Sciatic nerve (tissue), 2 donors: ENCODE measurements at places on chromosomes 2 and 18. TPM values are rescaled to one million over a fixed set of nuclear protein-coding genes. Genes with fewer than 3 reads are reported as not detected.

The TEX261 gene
- total RNA-seq, result 52.7 TPM

The ITGB6 gene
- total RNA-seq, result not detected

The CD207 gene
- 1.4 TPM for total RNA-seq

The REG1A gene
- 3.7 TPM for total RNA-seq

The ICOS gene
- total RNA-seq, result not detected

The LDLRAD4 gene
- 27.1 TPM for total RNA-seq

The SPP2 gene
- total RNA-seq, result not detected

The MRO gene
- 2.0 TPM for total RNA-seq

GRCh38 chr2:51111532-51111931 lies 79.6 kb upstream of the NRXN1 start:
- no peak for DNase-seq

- DNase-seq, result no peak
Observed at GRCh38 chr2:238851026-238851425, 3.1 kb downstream of the TWIST2 start.

DNA sequence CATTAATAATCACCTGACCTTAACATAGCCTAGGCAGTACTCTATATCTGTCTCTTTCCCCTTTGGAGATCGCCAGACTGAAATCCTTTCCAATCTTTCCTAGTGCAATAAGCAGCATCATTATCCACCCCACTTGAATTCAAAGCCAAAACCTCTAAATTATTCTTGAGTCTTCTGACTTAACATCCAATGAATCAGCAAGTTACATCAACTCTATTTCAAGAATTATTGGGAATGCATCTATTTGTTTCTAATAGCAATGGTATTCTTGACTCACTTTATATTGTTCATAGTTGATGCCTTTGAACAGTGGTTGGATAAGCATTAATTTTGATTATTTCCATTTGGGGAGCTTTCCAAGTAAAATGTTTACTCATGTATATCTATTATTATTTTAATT lies 144.8 kb downstream of the ZNF804A start:
- no peak for DNase-seq

GRCh38 chr2:217527590-217528202 lies 475.1 kb downstream of the TNS1 start:
- no peak for DNase-seq

- DNase-seq, result no peak
Observed at GRCh38 chr2:231110551-231110950, 14.3 kb downstream of the HTR2B start.

- no peak for DNase-seq
Observed at GRCh38 chr2:220673151-220673874, 898.8 kb downstream of the EPHA4 start.

DNA sequence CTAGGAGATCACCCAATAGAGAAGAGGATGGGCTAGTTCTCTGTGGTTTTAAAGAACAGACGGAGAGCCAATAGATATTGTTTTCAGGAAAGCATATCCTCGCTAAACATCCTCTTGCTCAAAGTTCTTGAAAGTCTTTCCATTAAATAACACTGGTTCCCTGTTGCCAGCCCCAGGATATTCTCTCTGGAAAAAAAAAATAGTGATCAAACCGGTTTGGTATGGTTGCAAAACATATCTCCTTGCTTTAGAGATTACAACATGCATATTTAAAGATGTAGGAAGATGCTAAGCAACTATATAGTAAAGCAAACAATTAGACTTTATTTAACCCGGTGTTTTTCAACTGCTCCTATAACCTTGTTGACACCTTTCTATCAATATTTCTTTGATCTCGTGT lies 211.4 kb downstream of the CMPK2 start:
- no peak for DNase-seq

DNA sequence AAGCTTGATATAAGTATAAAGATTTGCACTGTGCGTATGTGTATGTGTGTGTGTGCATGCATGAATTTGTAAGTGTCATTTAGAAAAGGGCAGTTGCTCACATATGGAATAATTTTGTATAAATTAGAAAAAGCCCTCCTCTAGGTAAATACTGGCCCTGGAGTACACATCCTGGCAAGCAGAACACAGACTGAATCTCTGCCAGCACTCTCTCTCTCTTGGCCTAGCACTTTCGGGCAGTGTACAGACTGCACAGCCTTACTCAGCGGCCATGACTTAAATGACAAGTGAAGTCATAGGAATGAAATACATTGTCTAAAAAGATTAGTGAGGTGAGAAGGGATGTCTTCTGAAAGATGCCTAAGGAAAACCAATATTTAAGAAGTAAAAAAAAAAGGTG lies 214.1 kb downstream of the RDH14 start:
- no peak for DNase-seq

DNA sequence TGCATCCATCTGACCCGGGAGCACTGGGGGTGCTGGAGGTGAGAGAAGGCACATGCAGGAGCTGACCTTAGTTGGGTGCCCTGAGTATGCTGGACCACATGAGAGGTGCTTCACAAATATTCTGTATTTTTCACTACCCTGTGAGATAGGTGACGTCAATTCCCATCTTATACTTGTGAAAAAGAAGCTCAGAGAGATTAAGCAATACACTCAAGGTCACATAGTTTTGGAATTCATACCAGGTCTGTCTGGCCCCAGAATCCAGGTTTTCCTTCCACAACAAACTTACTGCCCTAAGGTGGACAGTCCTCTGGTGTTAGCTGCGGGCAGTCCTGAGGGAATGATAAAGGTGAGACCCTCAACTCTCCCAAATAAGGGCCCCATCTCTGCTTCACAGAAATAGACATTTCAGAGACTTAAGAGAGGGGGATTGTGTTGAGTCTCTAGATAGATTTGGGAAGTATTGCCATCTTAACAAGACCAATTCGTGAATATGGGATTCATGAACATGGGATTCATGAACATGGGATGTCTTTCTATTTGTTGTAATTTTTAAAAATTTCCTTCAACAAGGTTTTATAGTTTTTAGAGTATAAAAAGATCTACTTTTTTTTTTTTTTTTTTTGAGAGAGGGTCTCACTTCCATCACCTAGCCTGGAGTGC lies 64.0 kb upstream of the SMAD7 start:
- no peak for DNase-seq

DNA sequence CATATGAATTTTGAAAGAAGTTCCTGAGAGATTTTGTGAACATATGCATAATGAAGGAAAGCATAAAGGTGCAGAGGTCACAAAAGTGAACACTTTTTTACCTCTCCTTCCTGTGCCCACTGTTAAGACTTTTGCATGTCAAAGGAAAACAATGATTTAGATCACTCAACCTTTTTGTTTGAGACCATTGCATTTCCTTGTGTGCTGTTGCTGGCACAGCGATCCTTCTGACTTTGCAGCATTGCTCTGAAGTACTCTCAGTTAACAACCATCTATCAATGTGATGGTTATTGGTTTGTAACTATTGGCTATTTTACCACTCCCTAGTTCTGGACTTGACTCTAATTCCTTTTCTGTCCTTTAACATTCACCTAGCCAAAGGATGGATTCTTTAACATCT lies 61.7 kb upstream of the TFPI start:
- DNase-seq, result no peak

- peak; percentile 97 for DNase-seq
Observed at GRCh38 chr2:15730545-15731212, 139.0 kb downstream of the DDX1 start.

DNA sequence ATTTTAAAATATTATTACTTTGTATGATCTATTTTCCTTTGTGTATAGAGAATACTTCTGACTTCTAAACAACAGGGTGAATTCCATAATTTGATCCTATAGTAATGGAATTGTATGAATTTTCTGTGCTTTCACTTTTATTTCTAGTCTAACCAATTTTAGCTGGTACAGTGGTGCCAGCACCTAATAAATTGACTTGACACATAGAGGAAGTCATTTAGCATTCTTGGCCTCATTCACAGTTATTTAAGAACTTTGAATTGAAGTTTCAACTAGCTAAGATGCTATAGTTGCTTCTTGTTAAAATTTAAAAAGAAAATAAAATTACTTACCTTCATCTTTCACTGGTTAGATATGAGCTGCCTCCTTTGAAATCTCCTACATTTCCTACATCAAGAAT lies 220.4 kb downstream of the CPS1 start:
- DNase-seq, result no peak

DNA sequence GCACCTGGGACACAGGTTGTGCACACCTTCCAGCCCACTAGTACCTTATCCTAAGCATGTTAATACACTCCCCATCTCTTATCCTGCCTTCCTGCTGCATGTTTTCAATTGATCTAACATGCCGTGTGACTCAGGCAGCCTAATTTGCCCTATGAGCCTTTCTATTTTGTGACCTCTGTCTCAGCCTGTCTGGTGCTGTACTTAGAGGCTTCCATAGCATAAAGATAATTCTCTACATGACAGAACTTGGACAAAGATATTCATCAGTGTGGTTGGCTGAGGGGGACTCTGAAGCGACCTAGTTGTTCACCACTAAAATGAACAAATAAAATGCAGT lies 8.6 kb upstream of the TMEM37 start:
- no peak for DNase-seq

DNA sequence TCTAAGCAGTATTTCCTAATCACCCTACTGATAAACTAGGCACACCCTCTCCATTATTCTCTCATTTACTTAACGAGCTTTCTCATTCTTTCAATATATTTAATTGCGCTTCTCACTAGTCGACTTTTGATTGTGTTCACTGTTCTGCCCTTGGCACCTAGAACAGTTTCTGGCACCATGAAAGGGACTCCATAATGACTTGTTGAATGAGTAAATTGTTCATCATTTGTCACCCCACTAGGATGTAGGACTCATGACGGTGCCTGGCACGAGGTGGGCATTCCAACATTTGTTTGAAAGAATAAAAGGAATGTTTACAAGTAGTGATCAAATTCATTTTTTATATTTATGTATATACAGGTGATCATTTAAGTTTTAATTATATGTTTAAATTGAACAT lies 123.7 kb downstream of the DIS3L2 start:
- DNase-seq, result no peak

- no peak for DNase-seq
Observed at GRCh38 chr2:38825956-38826355, 47.9 kb downstream of the GEMIN6 start.

GRCh38 chr2:8522687-8523086 lies 159.2 kb upstream of the ID2 start:
- DNase-seq, result no peak

GRCh38 chr2:119605096-119605495 lies 60.8 kb downstream of the CFAP221 start:
- DNase-seq, result no peak

DNA sequence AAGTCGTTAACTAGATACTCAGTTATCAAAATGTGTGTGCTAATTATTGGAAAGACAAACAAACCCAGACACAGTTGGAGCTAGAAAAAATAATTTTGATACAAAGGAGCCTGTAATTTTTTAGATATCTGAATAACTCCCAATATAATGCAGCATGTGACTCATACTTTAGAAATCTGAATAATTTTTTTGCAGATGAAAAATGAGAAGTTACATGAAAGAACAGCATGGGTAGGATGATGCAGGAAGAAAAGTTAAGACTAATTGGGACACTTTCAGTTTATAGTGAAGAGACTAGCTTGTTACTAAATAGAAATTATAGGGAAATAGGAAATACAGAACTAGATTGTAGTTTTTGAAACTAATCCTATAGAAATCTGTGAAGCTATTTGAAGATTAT lies 945.8 kb downstream of the CBLN2 start:
- DNase-seq, result no peak

DNA sequence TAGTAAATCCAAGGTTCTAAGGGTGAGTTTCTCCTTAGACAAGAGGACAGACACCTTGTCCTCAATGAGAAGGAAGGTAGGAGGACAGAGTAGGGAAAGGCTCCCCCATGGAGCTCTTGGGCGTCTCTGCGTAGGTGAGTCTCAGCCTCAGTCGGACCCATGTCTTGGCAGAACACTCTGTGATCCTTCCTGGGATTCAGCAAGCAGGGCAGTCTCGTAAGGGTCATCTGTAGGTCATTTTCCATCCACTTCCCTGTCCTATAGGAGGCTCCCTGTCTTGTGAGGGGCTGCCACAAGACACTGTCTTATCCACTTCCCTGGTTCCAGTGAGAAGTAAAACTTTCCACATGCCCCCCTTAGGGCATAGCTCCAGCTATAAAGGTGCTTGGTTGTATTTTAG lies 122.6 kb upstream of the TWIST2 start:
- no peak for DNase-seq

- no peak for DNase-seq
Observed at GRCh38 chr2:171173087-171173486, 12.4 kb upstream of the TLK1 start.

- DNase-seq, result no peak
Observed at GRCh38 chr2:48714245-48714644, 41.3 kb downstream of the LHCGR start.

- DNase-seq, result no peak
Observed at GRCh38 chr2:27461118-27461517, 18.9 kb downstream of the KRTCAP3 start.

- DNase-seq, result peak; percentile 45
Observed at GRCh38 chr2:236637686-236638569, 68.3 kb downstream of the ACKR3 start.

- DNase-seq, result no peak
Observed at GRCh38 chr2:212548455-212548819, 9.8 kb upstream of the ERBB4 start.

GRCh38 chr18:78518805-78519204 lies 460.8 kb upstream of the SALL3 start:
- DNase-seq, result no peak

GRCh38 chr2:68837861-68838341 lies 33.3 kb downstream of the BMP10 start:
- no peak for DNase-seq

DNA sequence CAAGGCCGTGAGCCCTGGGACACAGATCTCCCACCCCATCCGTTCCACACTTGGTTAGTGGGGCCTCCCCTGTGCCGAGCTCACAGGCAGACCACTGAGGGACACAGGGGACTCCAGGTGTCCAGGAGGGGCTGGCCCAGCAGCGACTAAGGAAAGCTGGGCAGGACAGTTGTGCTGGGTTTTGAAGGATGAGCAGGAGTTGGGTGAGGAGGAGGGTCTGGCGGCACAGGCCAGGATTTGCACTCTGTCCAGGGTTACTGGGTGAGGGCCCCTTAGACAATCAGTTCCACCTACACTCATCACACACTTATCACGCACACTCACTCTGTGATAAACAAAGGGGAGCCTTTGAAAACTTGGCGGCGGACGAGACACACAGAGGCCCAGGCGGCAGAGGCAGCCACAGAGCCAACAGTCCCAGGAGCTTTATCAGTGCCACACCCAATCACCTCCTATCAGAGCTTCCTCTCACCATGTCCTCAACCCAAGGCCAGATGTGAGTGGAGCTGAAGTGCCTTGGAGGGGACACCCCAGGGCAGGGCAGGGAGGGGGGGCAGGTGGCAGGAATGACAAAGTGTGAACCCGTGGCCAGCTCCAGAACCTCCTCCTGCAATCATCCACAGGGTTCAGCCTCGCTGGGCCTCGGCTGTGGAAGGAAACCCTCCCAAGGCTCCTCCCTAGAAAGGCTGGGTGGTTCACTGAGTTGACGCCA lies 26.6 kb downstream of the BIN1 start:
- no peak for DNase-seq

DNA sequence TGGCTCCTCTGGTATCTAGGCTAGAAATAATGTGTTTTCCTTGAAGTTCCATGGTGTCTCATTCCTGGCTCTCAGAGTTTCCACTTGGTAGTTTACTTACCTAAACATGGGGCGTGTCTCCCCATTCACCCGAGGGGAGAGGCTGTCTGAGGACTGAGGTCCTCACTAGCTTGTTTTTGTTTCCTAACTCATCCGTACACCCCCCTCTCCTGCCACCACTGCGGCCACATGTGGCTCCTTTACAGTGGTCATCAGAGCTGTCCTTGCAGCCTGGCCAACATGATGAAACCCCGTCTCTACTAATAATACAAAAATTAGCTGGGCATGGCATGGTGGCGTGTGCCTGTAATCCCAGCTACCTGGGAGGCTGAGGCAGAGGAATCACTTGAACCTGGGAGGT lies 106.0 kb downstream of the ASAP2 start:
- no peak for DNase-seq

GRCh38 chr2:46229134-46230063 lies 67.8 kb upstream of the EPAS1 start:
- no peak for DNase-seq
